ENCODE measurements at places on chromosomes 3 and 15. TPM values are rescaled to one million over a fixed set of nuclear protein-coding genes. Genes with fewer than 3 reads are reported as not detected.

DNA sequence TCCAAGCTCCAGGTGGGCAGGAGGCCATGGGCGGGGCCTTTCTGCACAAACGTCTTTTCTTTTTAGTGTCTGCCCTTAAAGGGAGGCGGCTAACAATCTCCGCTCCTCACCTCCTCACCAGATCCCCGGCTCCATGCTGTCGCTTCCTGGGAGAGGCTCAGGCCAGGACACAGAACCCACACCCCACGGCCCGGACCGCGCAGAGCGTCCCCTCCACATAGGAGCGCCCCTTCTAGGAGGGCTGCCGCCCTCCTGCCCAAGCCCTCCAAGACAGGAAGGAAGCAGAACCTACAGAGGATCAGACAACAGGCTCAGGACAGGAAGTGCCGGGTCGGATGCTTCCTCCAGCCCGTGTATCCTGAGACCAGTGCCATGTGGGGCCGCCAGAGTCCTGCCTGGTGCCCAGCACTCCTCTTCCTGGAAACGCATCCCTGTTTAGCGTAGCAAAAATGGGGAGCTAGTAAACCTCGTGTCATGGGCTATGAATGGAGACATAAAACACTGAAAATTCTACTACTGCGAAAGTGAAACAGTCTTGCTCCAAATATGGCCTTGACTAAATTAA, 83.2 kb upstream of the ATP10A start:
- DNase-seq = no peak

Gene PAQR5
- 2.6 TPM for total RNA-seq

Gene GRAMD2A
- total RNA-seq = 18.7 TPM

GRCh38 chr3:57559526-57559925, 3.5 kb downstream of the PDE12 start:
- DNase-seq = no peak

DNA sequence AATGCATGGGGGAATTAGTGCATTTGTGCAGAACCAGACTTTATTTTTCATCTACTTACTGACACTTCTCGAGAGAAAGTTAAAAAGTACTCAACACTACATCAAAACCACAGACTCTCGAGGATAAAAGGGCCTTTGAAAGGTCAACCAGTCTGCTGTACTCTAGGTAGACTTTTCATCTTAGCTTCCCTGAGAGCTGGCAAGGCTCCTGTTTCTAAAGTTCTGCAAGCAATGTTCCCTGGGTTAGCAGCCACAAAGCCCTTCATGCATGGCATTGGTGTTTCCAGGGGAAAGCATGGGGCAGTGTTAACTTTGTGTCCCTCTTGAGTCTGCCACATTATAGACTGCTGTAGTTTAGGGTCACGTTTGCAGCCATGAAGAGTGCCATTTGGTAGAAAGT, 106.4 kb upstream of the PFN2 start:
- no peak for DNase-seq

DNA sequence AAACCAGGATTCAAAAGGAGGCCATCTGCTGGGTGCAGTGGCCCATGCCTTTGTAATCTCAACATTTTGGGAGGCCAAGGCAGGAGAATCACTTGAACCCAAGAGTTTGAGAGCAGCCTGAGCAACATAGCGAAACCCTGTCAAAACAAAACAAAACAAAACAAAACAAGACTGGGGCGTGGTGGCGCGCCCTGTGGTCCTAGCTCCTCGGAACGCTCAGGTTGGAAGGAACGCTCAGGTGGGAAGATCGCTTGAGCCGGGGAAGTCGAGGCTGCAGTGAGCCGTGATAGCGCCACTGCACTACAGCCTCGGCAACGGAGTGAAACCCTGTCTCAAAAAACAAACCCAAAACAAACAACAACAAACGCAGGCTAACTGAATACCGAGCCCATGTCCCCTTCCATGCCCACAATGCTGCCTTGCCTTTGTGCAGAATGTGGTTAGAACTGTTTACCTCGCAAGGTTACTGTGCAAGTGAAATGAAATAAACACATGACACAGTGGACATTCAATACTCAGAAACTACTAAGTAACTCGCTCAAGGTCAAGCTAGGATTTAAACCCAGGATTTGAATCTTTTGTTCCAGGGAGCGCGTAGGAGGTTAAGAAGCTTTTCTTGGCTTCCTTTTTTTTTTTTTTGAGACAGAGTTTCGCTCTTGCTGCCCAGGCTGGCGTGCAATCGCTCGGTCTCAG, 766 bp upstream of the EMC4 start:
- DNase-seq = no peak

DNA sequence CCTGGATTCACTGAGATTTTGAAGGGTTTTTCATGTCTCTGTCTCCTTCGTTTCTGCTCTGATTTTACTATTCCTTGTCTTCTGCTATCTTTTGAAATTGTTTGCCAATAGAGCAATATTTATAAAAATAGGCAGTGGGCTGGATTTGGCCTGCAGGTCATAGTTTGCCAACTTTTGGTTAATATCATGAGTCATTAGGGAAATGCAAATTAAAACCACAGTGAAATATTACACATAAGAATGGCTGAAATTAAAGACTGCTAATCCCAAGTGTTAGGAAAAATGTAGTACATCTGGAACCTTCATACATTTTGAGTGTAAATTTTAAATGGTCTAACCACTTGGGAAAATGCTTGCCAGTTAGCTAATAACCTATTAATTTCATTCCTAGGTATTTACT, 56.3 kb downstream of the ABI3BP start:
- no peak for DNase-seq

Gene C2CD4A
- 0.66 TPM for total RNA-seq

Gene SKOR1
- 1.1 TPM for total RNA-seq

GRCh38 chr15:39631357-39631756, 50.5 kb downstream of the THBS1 start:
- DNase-seq = no peak

DNA sequence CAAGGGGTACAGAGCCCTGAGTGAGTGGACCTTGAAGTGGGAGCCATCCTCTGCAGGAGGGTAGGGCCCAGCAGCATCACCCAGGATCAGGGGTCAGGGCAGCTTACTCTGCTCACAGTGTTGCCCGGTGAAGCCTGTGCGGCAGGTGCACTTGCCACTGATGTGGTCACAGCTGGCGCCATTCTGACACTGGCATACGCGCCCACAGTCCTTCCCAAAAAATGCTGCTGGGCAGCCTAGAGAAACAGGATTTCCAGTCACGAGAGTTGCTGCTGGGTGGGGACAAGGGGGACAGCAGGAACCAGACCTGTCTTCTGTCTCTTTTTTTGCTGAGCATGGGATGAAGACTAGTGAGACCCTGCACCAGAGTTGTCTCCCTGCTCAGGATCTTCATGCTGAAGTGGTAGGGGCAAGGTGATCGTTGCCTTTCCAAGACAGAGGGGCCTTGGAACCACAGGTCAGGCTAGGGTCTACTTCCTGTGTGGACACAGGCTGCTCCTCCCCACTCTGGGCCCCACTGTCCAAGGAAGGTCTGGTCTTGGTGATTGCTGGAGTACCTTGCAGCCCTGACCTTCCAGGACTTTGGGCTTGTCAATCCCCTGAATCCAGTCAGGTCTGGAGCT, 46.9 kb downstream of the RAB11A start:
- DNase-seq = no peak

- DNase-seq = no peak
Observed at GRCh38 chr15:74442063-74442462, 8.3 kb upstream of the SEMA7A start.

- no peak for DNase-seq
Observed at GRCh38 chr3:36476286-36476942, 96.1 kb downstream of the STAC start.

DNA sequence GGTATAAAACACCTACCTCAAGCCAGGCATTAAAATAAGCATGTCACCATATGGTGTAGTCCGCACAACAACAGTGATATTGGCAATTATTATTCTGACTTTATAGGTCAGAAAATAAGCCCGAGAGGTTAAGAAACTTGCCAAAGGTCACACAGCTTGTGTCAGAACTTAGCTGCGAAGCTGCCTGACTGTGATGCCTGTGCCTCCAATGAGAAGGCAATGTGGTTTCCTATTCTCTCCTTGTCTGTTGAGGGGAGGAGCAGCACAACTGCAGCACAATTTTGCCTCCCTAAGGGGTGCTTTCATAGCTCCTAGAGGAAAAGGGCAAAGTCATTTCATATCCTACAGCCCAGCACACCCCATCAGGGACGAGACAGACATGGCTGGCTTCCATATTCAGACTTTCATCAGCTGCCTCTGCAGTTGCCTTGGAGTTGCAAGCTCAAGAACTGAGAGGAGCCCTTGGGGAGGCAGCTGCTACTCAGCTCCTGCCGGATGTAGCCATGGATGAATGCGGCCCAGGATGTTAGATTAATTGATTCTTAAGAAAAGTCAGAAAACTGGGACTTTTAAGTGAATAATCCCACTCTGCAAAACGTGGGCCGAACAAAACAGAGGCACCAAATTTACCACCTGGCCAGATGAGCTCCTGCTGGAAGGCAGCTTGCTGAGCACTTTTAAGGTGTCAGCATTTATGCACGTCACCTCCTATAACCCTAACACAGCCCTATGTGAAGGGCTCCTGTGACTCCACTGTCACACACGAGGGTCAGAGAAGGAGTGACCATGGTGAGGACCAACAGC, 38.5 kb downstream of the MYO5C start:
- DNase-seq = no peak

GRCh38 chr3:186219211-186219638, 110.3 kb upstream of the ETV5 start:
- no peak for DNase-seq

Gene SOX14
- total RNA-seq = not detected

- no peak for DNase-seq
Observed at GRCh38 chr15:74390647-74391288, 23.3 kb upstream of the CYP11A1 start.

DNA sequence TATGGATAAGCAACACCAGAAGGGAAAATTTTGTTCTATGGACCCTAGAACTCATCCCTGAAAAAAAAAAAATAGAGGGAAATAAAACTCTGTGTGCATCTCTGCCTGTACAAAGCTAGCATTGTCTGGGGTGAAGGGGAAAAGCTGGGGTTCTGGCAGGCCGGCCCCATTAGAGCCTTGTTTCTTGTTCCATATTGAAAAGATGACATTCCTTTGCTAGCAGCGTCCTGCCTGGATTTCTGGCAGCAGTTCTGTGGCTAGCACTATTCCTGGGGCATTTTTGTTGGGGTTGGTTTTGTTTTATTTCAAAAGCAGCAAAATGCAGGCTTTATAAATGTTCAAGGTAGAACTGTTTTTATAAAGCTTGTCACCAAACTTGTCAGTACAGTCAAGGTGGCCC, 45.2 kb downstream of the RARB start:
- peak; percentile 82 for DNase-seq

- no peak for DNase-seq
Observed at GRCh38 chr15:69693059-69693458, 240.4 kb downstream of the RPLP1 start.

Gene MESP2
- total RNA-seq = 2.3 TPM

Gene SH2D7
- total RNA-seq = not detected

GRCh38 chr15:99509686-99510461, 55.9 kb upstream of the MEF2A start:
- DNase-seq = no peak

Gene KCNMB3
- total RNA-seq = 4.9 TPM

Gene ZNF620
- 0.96 TPM for total RNA-seq

GRCh38 chr3:42501321-42501680, 1.1 kb upstream of the VIPR1 start:
- peak; percentile 52 for DNase-seq

DNA sequence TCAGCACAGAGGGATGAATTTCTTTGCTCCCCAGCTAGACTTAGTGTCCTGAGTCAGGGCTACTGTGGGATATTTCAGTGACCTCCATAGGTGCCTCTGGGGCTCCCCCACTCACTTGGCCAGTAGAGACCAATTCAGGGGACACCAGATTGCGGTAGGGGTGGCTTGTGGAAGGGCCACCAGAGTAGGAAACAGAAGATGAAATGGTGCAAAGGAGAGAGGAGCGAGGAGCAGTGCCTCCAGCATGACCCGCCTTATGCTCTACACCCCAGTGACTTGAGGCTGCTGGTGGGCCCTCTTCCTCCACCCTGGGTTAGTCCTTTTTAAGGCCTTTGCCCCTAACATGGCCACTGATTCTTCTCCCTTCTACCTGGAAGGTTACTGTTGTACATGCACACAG, 2.5 kb downstream of the AEN start:
- DNase-seq = no peak

DNA sequence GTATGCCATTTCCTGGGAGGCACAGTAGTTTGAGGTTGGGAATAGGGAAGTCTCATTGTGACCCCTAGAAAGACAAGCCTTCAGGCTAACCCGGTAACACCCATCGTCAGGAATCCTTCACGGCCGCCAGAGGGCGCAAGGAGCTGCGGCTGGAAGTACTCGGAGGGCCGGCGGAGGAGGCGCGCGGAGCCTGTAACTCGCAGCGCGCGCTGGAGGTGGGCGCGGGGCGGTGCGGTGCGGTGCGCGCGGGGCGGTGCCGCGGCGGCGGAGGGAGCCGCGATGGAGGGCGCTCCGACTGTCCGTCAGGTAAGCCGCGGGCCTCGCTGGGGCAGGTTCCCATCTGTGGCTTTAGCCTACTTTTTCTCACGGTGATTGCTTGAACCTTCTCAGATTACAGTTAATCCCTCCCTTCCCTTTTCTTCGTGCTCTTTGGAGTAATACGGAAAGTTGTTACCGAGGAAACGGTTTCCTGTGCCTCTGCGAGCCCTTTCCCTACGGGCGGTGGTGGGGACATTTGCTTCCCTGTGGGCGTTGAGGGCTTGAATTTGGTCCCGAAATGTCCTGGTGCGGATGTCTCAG, at the start of gene GRAMD1C:
Gene GRAMD1C, plus strand, starts transcription at position 158 of the 579 bp plus-strand sequence. Its CDS starts 122 bp downstream, at position 280.
- DNase-seq = peak; percentile 80

DNA sequence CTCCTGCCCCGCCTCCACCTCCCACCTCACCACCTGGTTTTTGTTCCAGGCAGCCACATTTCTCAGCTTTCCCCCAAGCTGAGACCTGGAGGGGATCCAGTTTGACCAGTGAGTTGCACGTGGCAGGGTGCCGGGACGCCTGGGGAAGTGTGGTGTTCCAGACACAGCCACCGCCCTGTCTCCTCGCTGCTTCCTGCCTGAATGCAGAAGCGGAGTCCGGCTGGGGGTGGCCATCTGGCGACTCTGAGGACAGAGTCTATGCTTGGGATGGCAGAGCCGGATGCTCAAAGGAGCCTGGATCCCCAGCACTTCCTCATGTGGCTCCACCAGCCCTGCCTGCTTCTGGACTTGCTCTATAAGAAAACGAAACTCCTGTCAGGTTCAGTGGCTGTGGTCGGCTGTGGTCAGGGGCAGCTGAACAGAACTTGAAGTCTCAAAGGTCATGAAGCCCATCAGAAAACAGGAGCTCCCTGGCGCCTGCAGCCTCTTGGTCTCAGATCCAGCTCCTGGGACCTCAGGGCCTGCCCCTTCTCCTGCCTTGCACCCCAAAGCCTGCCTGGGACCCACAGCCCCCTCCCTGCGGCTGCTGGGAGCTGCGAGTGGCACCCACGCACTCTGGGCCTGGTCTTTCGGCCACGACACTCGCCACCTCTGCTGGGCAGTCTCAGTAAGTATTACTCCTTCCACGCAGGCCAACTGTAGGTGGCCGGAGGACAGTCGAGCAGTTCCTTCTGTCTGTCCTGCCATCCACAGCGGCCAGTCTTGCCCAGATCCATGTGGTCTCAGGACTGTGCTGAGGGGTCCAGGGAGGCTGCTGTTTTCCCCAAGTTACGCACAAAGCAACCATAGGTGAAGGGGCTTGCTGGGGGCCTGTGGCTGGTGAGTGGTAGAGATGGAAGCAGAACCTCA, 112.8 kb upstream of the MEF2A start:
- peak; percentile 60 for DNase-seq

GRCh38 chr3:108450444-108450843, 60.0 kb downstream of the MYH15 start:
- no peak for DNase-seq

Measured in breast epithelium (tissue), 4 donors.